ENCODE measurements at places on chromosomes 16 and 17. TPM values are rescaled to one million over a fixed set of nuclear protein-coding genes. Genes with fewer than 3 reads are reported as not detected.

Gene C16orf96
- 0.73 TPM for polyA plus RNA-seq

GRCh38 chr16:86064431-86065250, 165.7 kb downstream of the IRF8 start:
- no peak for DNase-seq

DNA sequence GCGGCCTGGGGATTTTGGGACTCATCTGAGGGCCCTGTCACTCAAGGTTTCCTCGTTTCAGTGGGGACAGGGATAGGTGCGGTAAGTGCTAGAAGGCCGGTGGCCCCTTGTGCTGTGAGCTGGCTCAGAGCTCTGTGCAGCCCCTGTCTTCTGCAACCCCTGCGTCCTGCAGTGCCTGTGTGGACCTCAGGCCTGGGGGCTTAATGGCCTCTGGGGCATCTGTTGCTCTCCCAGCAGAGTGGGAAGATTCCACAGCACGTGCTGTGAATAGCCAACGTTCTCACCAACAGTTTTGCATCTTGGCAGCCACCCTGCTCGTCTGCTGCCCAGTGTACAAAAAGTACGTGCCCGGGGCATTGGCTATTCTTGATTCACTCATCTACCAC, 4.9 kb downstream of the FOXC2 start:
- no peak for DNase-seq

Gene KSR1
- 104 TPM for polyA plus RNA-seq

GRCh38 chr17:49616601-49617131, 41.0 kb downstream of the NXPH3 start:
- peak; percentile 28 for DNase-seq

Gene CHP2
- not detected for polyA plus RNA-seq

Gene CES3
- polyA plus RNA-seq = 0.40 TPM

GRCh38 chr16:67429799-67430503, 970 bp upstream of the HSD11B2 start:
- no peak for DNase-seq

DNA sequence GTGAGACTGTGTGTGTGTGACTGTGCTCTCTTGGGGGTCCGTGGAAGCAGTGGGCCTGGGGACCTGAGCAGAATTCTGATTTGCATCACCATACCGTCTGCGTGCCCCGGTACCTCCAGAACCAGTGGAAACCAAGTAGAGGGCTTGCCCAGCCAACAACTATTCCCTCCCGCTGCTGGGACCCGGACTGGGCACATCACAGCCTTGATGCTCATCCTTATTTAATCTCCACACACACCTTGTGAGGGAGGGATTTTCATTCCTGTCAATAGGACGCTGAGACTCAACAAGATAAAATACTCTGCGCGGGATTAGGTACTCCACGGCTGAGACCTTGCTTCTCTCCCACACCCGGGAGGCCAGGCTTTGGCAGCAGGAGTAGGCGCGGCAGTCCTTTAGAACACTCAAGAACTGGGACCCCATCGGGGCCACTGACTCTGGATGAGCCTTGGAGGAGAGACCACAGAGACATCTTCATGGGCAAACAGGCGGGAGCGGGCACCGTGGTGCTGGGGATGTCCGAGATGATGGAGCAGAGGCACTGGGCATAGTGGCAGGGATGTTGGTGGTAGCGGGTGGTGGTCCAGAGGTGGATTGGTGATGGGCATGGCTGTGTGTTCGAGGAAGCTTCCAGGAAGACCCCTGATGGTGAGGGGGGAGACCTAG, 208.0 kb downstream of the NTN1 start:
- no peak for DNase-seq

Gene RPRML
- 0.42 TPM for polyA plus RNA-seq

DNA sequence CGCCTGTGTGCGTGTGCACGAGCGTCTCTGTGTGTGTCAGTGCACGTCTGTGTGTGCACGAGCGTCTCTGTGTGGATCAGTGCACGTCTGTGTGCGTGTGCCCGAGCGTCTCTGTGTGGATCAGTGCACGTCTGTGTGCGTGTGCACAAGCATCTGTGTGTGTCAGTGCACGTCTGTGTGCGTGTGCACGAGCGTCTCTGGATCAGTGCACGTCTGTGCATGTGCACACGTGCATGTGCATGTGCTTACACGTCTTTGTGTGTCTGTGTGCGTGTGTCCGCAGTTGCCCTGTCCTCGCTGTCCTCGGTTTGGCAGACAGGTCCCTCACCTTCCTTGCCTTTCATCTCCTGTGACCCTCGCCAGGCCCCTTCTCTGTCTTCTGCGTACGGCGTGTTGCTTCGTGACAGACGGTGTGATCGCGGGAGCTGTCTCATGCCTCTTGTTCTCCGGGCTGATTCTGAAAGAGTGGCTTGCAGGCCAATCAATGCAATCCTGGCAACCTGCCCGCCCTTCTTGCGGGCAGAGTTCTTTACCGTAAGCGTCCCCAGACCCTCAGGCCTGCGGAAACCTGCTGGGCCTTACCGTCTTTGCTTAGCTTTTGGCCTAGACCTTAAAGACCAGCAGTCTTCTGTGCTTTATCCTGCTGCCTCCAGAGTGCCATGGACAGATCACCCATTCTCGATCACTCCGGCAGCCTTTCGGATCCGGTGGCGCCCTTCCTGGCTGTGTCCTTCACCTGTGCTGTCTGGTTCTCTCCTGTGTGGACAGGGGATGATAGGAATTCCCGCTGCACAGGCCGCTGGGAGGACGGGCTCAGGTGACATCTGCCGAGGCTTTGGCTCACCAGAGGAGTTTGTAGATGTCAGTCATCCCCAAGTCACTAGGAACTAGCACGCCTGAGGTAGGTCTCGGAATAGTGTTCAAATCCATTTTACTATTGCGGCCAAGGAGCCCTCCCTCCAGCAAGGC, 18.5 kb downstream of the MLYCD start:
- DNase-seq = no peak

Gene KRT32
- not detected for polyA plus RNA-seq

Gene CYGB
- 16.4 TPM for polyA plus RNA-seq

All from forelimb muscle (tissue), 1 donor.